ENCODE measurements at places on chromosomes 6 and 20.

DNA sequence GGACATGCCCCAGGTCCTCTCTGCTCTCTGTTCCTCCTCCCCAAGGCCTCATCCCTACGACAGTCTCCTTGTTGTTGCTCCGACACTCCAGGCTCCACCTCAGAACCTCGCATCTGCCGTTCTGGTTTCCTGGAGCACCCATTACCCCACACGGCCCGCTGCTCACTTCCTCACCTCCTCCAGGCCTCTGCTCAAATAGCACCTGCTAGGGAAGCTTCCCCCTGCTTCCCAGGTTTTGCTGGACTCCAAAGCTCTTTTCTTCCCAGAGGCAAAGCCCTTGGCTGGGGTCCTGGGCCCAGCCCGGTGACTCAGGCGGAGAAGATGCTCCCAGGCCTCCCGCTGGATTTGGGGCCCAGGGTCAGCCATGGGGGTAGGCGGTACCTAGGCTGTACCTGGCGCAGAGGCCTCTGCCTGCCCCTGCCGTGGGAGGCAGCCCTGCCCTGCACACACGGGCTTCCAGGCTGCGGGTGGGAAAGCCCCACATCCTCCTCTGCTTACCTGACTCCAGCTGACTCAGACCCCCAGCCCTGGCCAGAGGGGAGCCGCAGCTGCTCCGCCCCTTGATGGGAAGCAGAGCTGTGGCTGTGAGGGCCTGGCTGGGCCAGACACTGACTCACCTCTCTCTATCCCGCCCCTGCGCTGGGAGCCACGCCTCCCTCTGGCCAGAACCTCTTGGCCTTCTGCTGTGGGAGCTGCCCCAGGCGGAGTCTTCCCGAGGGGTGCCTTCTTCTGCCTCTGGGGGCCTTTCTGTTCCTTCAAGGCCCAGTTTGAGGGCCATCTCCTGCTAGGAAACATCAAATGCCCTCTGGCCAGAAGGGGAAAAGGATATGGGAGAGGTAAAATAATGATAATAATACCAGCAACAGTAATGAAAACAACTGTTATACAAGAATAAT is 130.5 kb downstream of the CEBPB start:
- peak; percentile 88 for DNase-seq

GRCh38 chr20:59039233-59039632 is 3.4 kb downstream of the PRELID3B start:
- DNase-seq: no peak

DNA sequence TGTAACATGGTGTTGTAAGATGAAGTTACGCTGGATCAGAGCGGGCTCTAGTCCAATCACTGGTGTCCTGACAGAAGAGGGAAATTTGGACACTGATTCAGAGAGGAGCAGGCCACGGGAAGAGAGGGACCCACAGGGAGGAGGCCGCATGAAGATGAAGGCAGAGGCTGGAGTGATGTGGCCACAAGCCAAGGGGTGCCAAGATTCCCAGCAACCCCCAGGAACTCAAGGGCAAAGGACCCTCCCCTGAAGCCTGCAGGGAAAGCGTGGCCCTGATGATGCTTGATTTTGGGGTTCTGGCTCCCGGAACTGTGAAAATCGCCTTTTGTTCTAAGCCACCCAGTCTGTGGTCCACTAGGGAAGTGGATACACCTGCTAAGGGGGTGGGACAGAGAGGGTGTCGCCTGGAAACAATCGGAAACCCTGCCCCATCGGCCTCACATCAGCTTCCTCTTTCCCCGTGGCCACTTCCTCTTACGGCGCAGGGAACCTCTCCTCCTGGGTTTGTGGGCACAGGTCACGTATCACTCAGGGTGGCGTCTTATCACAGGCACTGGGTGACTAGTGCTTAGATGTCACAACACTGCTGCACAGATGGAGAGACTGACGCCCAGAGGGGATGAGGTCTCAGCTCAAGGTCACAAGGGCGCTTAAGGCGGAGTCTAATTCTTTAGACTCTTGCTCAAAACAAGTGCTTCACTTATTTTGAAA is 58.0 kb downstream of the SULF2 start:
- DNase-seq: no peak

DNA sequence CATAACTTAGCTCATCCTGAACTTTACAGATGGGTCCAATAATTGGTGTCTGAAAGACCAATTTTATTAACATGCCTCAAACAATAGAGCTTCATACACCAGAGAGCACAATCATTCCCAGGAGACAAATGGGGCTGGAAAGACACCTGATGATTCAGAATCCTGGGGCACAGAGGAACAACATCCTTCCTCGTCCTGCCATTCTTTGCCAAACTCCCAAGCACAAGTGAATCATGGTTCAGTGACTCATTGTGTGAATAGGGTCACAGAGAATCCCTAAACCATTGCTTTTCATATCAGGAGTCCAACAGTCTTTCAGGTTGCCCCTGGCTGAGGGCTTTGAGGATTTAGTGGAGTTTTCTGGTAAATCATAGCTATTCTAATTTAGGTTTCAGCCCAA is 266.4 kb upstream of the BMP2 start:
- DNase-seq: peak; percentile 79

- no peak for DNase-seq
Measured at GRCh38 chr6:169838346-169839028, 87.1 kb downstream of the ERMARD start.

GRCh38 chr6:8389036-8389818 is 46.1 kb downstream of the SLC35B3 start:
- DNase-seq: no peak

GRCh38 chr20:39810309-39810708 is 848.2 kb downstream of the DHX35 start:
- DNase-seq: no peak

DNA sequence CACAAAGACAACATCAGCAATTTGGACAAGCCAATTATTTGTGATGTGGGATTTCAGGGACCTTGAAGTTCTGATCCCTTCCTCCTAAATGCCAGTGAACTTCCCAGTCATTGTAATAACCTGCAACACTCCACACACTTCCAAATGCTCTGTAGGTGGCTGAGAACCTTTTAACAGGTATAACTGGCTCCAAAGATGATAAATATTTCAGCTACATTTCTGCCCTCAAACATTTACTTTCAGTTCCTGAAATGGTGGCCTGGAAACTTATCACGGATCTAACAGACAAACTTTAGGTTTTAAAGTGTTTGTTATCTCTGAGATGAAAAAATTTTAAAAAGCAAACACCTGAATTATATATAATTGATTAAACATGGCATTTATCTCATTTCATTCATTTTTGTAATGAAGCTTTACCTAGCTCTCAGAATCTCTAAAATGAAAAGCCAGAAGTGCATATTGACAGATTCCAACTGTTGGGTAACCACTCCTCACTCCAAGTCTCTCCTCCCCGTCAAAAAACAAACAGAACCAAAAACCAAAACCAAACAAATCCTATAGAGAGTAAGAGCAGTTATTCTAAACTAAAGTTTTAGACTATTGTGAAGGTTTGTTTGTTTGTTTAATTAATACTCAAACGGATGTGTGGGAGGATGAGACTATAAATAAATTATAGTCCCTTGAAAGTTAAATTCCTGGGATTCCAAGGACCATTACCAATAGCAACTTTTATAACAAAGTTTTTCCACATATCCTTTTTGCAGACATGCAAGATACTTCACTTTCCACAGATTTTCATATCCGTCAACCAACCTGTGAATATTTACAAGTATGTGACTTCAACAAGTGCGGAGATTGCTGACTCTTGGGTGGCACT is 12.4 kb upstream of the KIAA0408 start:
- no peak for DNase-seq

DNA sequence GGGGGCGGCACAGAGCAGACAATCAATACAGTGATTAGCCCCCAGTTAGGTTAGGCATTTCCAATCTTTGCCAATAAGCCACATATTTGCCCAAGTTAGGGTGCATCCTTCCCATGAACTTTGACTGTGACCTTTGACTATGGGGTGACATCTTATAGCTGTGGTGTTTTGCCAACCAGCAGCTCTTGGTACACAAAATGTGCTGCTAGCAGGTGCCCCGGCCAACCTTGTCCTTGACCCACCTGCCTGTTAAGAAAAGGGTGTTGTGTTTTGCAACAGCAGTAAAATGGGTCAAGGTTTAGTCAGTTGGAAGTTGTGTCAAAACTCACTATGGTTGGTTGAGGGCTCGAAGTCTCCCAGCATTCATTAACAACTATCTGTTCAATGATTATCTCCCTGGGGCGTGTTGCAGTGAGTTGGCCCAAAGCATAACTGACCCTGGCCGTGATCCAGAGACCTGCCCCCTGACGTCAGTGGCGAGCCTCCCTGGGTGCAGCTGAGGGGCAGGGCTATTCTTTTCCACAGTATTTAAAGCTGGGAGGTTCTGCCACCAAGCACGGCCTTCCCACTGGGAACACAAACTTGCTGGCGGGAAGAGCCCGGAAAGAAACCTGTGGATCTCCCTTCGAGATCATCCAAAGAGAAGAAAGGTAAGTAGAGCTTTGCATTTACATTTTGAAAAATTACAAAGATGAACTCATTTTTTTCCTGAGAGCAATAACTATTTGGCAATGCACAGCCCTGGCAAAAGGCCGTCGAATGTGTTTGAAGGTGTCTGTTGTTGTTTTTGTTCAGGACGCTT is at the start of gene PCK1:
Gene PCK1, plus strand, starts transcription at position 557 of the 802 bp plus-strand sequence. CDS start 302 bp downstream, outside the sequence.
- no peak for DNase-seq

DNA sequence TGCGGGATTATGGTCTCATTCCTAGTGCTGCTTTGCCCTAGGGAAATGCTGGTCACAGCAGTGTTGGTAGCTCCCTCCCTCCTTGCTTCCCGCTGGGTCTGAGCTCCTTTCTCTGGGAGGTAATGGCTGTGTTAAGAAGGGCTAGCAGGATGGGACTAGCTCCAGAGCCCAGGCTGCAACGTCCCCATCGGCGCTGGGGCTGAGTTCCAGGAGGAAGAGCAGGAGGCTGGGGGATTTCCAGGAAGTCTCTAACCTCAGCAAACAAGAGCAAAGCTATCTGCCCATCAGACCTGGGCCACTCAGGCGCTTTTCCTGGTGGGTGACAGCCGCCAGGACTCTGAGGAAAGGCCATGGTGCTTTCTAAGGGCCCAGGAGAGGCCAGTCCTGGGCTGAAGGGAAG is 174.2 kb downstream of the DLL1 start:
- no peak for DNase-seq

DNA sequence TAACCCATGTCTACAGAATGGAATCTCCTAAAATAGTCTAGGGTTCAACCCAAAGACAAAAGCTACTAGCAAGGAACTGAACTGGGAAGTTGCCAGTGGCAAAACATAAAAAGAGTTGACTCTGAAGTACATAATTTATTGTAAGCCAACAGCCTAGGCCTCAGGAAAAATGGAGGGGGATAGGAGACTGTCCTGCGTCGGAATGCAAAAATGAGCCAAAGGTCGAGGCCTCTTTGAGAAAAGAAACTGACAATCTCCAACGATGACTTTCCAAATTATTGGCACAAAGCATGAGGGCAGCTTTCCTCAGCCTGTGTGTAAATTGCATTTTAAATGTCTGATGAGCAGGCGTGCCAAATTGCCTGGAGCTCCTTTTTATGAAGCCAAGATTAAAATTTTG is 2.1 kb downstream of the COL12A1 start:
- DNase-seq: no peak

DNA sequence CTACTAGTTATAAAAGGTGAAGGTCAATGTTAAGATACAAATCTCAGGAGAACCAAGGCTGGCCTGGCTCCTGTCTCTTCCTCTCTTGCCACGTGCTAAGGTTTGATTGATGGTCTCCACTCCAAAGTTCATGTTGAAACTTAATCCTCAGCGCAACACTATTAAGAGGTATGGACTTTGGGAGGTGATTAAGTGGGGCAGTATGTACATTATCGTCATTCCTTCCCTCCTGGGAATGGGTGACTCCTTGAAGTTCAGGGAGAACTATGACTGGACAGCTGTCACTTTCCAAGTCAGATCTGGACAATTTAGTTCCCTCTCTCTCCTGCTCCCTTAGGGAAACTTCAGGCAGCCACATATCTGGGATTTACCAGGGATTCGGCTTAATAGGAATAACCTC is 50.5 kb downstream of the KCNK5 start:
- DNase-seq: no peak

GRCh38 chr20:21518292-21518991 is 4.6 kb upstream of the NKX2-2 start:
- no peak for DNase-seq

DNA sequence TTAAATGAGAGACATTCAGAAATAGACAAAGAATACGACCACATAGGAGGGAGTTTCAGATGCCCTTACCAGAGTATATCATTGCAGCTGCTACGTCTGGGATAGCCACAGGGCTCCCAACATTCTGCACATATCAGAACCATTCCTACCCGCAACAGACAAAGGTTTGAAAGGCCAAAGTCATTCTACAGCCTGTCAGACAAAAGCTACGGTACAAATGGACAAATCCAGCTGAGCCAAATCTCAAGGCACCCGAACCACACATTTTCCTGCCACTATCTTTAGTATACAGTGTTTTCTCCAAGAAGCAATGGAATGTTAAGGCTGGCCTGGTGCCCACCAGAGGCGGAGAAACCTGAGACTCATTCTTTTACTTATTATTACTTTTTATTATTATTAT is 30.5 kb upstream of the LYRM2 start:
- DNase-seq: no peak

- DNase-seq: peak; percentile 65
Measured at GRCh38 chr6:130969791-130970491, 93.1 kb downstream of the EPB41L2 start.

- no peak for DNase-seq
Measured at GRCh38 chr20:57415771-57416170, 24.6 kb downstream of the RBM38 start.

- no peak for DNase-seq
Measured at GRCh38 chr20:57013217-57013616, 253.2 kb downstream of the BMP7 start.

DNA sequence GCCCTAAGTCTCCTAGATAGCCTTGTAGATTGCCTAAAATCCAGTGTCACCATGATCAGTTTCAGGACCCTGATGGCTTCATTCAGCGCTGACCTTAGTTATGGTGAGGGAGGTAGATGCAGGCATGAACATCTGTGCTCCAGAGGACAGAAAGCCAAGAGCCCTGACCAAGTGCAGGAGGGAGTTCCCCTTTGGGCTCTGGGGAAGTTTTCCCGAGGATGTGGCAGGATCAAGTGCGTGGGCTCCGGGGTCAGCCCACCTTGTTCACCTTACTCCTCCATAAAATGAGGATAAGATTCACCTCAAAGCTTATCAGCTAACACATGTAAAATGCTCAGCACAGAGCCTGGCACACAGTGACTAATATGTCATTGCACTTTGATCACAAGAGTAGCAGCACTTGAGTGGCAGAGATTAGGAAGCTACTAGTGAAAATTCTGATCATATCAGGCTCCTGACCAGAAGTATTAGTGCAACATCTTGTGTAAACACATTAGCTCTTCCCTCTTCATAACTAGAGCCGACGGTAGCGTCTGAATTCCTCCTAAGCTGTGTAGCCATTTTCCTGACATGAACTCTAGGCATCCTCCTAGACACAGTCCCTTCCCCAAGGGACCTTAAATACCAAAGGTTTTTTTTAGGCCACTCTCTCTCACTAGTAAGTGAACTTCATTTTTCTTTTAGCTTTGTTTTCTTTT is 125.2 kb downstream of the SULF2 start:
- no peak for DNase-seq

GRCh38 chr6:135331002-135331401 is 149.9 kb downstream of the MYB start:
- peak; percentile 28 for DNase-seq

- DNase-seq: no peak
Measured at GRCh38 chr6:80015839-80016435, 11.5 kb downstream of the TTK start.

All from stromal cell of bone marrow (primary cell).